ENCODE measurements at places on chromosomes 1 and 21.

DNA sequence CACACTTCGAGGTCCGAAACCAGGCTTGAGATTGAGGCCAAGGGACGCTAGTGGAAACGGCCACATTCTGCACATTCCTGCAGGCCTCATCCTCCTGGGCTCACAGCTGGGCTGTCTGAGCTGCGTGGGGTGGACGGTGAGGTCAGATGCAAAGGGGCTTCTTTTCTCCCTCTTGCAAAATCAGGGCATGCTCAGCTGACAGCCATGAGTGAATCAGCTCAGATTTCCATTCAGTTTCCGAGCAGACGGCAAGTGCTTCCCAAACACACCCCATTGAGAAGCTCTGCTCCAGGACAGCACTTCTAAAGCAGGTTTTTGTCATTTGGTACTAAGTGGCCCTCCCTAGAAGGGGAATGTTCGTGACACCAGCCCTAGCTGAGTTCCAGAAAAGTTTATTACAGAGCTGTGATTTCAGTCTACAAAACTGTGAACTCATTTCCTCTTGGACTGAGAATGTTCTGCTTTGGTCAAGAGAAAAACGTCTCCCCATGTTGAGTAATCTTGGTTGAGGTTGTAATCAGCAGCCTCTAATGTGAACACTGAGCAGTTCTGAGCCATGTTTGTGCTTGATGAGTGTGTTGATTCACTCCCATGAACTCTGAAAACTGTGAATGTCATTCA, 10.0 kb downstream of the PDPN start:
- DNase-seq: no peak

- DNase-seq: no peak
Measured at GRCh38 chr1:169060919-169061639, 45.4 kb upstream of the ATP1B1 start.

DNA sequence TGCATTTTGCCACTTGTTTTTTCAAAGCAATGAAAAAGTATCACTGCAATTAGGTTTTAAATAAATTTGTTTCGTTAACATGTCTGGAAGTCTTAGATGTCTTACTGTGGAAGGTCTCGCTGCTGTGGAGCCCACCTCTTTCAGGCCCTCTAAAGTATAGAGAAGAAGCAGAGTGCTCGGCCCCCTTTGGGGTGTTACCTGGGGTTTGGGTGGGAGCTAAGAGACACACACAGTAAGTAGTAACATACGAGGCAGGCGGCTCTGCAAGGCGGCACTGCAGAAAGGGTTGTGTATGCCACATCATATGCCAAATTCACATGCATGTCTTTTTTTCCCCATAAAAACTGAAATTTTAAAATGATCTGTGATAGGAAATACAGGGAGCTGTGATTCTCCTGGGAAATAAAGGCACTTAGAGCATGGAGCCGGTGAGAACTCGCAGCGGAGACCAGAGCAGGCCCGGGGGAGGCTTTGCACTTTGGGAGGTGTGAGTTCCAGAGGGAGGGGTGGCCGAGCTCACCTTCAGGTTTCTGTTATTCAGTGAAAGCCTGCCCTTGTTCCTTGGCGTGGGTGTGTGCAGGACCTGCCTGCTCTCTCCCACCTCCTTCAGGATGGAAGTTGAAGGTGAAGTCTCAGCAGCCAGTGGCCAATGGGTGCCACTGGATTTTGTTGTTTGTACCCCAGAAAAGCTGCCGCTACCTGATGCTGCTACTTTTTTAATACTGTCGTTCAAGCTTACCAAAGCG, 35.7 kb upstream of the PWP2 start:
- DNase-seq: no peak

DNA sequence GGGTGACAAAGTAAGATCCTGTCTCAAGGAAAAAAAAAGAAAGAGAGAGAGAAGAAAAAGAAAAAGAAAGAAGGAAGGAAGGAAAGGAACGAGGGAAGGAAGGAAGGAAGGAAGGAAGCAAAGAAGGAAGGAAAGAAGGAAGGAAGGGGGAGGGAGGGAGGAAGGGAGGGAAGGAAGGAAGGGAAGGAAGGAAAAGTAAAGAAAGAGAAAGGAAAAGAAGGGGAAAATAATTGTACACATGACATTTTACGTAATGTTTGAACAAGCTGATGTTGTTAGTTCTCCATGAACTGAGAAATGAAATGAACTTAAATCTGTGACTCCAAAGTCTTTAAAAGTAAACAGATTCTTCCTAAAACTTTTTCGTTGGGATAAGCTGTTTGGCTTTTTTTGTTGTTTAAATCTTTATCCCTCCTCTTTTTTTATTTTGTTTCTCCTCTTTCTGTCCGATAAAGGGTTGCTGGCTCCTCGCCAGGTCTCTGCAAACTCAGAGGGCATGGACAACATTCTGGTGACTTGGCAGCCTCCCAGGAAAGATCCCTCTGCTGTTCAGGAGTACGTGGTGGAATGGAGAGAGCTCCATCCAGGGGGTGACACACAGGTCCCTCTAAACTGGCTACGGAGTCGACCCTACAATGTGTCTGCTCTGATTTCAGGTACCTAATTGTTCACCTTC, 59.8 kb downstream of the IL12RB2 start:
- no peak for DNase-seq

DNA sequence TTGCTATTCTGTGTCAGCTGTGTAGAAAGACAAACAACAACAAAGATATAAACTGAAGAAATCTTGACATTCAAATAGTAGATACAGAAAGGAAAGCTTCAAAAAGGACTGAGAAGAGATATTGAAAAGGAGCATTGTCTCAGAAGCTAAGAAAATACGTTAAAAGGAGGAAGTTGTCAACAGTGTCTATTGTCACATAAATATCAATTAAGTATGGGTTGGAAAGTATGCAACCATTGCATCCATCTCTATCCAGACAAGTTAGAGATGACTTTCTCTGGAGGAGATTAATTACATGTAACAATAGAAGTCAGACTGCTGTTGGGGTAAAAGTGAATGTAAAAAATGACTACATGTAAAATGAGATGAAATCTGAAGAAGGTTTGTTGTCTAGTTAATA, 29.7 kb upstream of the BRINP3 start:
- DNase-seq: no peak

- DNase-seq: no peak
Measured at GRCh38 chr1:75203415-75204277, 69.5 kb downstream of the LHX8 start.

DNA sequence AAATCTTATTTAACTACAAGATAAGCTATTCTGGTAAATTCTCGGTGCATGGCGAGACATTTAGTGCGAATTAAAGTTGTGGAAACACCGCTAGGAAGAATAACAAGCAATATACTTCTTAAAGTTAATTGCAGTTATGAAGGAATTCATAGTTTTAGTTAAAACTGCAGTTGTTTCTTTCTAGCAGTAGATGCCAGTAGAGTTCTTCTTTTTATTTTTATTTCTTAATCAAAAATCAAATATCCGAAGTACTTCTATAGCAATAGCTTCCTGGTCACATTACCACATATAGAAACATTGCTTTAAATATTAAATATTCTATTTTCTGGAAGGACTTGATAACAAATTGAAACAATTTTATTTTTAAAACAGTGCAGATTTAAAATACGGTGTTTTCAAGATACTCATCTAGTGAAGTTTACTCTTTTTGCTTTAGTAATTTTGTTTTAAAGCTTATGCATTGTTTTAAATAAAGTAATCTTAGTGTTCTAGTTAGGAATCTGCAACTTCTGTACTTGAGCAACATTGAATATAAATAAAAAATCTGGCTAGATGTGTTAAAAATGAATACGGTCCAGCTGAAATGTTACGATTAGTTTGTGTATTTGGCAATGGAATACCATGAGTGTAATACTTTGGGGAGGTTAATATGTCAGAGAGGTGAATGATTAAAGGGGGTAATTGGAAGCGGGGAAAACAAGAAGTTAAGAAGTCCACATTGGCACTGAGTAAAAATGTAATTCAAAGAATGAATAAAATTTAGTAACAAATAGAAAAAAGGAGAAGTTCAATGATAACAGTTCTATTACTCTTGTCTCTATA, 2.7 kb upstream of the PRKACB start:
- DNase-seq: no peak

GRCh38 chr1:164743976-164744375, 185.0 kb downstream of the PBX1 start:
- DNase-seq: no peak

GRCh38 chr1:16013220-16013907, 4.5 kb downstream of the HSPB7 start:
- DNase-seq: no peak

DNA sequence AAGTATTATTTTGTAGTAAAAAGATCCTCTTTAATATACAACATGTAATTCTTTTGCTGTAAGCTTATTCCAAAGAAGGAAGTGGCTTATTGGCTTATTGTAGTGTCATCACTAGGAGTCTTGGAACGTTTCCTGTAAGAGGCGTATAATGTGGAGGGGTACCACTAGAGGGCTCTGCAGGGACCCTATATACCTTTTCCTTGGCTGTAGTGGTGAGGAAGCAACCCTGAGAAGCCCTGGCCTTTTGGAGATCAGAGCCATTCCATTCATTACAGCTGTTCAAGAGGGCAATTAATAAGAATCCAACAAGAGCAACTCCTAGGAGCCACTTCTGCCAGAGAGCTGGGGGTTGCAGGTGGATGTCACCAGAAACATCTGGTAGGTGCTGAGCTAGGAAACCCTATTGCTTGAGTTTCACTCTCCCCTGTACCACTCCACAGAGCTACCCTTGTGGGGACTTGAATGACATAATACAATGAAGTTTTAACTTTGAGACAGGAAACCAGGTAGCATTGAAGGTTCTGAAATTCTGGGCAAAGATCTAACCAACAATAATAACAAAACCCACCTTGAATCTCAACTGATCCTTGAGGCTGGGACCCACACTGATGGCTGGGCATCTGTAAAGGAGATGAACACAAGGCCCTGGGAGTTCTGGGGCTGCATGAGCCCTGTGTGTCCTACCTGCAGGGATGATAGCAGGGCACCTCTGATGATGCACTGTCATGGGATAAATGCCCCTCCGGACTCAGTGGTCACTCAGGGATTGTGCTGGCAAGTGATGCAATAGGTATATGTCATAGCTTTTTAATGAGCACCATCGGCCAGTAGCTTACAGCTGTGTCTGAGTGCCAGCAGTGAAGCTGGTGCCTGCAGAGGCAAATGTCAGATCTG, 160.2 kb upstream of the COA6 start:
- DNase-seq: no peak

- DNase-seq: no peak
Measured at GRCh38 chr1:119674111-119674526, 26.1 kb upstream of the ZNF697 start.

DNA sequence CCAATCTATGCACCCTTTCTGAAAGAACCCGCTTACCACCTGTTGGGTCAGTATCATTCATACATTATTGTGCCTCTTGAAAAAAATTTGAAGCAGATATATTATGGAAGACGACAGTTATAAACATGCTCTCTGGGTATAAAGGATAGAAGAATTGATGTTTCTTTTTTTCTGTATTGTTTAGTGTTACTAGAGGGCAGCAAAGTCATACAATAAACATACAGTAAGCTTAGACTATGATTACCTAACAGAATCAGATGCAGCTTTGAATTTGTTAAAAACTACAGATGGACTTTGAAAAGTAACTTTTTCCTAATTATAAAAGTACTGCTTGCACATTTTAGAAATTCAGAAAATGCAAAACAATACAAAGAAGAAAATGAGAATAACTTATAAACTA, 11.1 kb upstream of the PAXBP1 start:
- DNase-seq: no peak

DNA sequence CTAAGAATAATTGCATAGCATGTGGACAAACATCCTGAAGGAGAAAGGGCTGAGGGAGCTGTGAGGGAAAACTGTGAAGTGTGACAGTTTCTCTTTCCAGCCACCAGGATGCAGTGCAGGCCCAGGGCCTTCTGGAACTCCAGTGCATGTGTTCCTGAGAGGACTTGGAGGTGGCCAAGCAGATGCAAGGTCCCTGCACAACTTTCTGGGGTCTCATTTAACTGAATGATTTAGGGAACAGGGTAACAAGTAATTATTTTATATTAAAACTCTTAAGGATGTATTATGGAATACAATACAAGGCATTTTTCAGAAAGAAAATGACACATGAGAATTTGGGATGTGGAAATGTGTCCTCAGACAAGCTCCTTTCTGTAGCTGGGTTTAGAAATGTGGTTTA, 61.2 kb upstream of the MCOLN3 start:
- no peak for DNase-seq

DNA sequence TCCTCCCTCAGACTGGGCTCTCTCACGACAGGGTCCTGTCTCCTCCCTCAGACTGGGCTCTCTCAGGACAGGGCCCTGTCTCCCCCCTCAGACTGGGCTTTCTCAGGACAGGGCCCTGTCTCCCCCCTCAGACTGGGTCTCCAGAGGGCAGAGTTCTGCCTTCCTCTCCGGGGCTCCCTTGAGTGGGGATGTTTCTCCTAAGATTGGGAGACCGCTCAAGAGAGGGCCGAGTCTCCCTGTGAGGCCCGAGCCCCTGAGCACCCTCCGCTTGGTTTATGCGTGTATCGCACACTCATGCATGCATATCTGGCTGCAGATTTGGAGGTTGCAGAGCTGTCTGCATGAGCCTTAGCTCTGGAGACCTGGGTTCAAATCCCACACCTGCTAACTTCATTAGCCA, 39.3 kb upstream of the CSF3R start:
- DNase-seq: no peak

GRCh38 chr1:6282577-6283270, 21.8 kb upstream of the GPR153 start:
- DNase-seq: no peak

GRCh38 chr1:155110381-155110780, 17.3 kb upstream of the EFNA1 start:
- no peak for DNase-seq

DNA sequence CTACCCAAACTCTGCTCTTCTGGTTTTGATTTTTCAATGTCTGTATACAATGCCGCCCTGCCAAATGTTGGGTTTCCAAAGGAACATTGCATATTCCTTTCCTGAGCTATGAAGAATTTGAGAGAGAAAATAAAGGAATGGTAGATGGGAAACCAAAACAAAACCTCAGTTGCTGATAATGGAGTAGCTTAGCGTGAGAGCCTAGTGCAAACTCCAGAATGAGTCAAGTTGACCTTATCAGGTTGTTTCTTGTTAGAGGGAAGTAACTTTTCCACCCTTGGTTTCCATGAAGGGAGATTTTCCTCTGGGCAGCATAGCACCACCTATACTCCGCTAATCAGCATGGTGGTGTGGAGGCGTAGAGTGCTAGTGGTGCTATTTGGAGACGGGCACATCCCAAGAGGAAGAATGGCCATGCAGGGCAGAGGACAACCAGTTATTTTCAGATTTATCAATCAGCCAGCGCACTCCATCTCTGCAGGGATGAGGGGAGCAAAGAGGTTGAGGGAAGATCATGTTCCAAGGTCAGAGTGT, 51.6 kb downstream of the BACH1 start:
- DNase-seq: no peak

DNA sequence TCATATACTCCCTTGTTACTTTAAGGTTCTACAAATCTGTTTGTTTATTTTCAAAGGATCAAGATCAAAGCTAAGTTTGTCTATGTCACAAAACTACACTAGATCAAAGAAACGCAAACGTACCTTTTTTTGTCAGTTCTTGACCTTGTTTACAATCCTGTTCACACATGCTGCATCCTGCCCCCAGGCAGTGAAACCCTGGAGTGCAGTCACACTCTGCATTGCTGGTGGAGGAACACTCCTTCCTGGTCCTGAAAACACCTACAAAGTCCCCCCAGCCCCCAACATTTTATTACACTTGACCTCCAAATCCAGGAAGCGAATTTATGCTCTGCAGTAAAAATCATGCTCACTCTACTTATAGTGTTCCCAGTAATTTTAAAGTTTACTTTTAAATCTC, 2.6 kb downstream of the TNFRSF9 start:
- no peak for DNase-seq

GRCh38 chr1:48107516-48107915, 110.3 kb upstream of the TRABD2B start:
- no peak for DNase-seq

Data from cortex of kidney (tissue), 1 donor.